Activated T-helper 1 cell treated with anti-CD3 and anti-CD28 coated beads, Interleukin-12 subunit alpha, Interleukin-12 subunit beta, Interleukin-2, Interleukin-4 antibody, amounts not matched to agents 30 ng/mL and 10 ng/mL and 1 ng/mL, durations not matched to agents 14 hours and 24 hours and 36 hours (primary cell): ENCODE measurements at places on chromosomes 12 and 14. TPM values are rescaled to one million over a fixed set of nuclear protein-coding genes. Genes with fewer than 3 reads are reported as not detected.

GRCh38 chr12:89163918-89164317 lies 188.4 kb downstream of the DUSP6 start:
- DNase-seq, result no peak

DNA sequence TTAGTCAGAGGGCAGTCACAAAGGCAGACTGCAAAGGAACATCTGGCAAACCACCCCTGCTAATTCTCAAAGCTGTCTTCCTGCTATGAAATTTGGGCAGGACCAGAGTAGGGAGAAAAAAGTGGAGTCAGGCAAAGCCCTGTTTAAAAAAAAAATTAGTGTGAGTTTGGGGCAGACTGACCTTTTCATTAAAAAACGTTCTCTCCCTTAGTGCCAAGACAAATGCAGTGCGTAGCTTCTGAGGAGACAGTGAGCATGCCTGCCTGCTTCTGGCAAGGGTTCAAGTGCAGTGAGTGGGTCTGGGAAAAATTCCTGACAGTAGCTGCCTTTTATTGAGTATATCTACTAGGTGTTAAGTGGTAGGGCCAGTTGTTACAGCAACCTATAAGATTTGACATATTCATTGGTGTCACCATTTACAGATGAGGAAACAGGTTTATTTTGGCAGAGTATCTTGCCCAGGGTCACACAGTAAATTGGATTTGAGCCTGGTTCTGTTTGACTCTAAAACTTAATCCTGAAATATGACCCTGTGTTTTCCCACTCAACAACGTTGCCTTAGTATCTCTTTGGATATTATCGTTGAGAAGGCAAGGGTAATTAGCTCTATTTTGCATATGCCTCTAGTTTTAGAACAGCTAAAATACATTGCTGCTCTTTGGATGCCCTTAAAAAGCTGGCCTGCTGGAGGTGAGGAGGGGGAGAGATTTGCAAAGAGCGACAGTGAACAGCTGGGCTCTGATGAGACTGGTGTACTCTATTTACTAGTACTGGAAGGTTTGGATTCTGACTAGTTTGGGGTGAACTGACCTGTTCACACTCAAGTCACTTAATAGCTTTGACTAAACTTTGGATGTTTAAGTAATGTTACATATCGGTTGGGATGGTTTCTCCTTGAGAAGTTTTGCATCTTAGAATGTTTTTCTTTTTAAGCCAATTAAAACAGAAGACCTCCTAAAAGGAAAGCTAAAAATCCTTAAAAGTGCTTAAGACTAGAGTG lies 72.8 kb downstream of the PAPOLA start:
- no peak for DNase-seq

DNA sequence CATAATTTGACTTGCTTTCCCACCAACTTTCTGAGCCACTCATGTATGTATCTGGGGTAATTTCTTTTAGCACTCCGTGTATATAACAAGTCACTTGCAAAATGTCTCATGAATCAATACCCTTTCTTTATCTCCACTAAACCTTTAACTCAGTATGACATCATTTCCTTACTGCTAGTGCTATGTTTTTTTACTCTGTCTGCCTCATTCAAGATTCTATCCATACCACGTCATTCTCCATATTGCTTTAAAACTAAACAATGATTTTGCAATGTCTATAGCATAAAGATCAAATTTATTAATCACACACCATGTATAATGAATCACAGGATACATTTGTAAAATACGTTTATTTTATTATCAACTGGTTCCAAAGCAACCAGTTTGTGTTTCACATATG lies 178.2 kb downstream of the PIK3C2G start:
- no peak for DNase-seq

GRCh38 chr14:89419973-89420482 lies 3.0 kb upstream of the FOXN3 start:
- no peak for DNase-seq

The COX8C gene
- total RNA-seq, result not detected in 2 replicates
